ENCODE measurements at places on chromosomes 2 and 18.

DNA sequence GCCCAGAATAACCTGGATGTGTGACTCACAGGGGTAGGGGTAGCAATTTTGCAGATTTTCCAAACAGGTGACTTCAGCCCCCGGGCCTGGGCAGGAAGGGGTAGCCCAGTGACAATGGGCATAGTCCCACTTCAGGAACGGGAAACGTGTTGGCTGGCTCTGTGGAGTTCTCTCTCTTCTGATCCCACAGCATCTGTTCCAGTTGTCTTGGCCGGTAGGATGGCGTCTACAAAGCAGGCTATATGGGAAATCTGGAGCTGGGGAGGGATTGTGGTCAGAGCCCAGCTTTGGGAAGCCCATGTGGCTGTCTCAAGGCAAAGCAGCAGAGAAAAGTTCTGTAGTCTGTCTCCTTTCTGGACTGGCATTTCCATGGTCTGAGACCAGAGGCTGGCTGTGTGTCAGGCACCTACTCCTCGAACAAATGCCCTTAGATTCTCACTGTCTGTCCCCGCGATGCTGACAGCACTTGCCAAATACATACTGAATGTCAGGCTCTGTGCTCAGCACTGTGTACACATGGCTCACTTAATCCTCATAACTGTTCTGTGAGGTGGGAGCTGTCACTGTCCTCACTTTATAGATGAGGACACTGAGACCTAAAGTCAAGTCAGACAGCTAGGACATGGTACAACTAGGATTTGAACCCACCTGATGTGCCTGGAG is 17.9 kb upstream of the TMEM214 start:
- DNase-seq, result no peak

GRCh38 chr2:71506222-71507153 is 53.1 kb downstream of the DYSF start:
- DNase-seq, result no peak

DNA sequence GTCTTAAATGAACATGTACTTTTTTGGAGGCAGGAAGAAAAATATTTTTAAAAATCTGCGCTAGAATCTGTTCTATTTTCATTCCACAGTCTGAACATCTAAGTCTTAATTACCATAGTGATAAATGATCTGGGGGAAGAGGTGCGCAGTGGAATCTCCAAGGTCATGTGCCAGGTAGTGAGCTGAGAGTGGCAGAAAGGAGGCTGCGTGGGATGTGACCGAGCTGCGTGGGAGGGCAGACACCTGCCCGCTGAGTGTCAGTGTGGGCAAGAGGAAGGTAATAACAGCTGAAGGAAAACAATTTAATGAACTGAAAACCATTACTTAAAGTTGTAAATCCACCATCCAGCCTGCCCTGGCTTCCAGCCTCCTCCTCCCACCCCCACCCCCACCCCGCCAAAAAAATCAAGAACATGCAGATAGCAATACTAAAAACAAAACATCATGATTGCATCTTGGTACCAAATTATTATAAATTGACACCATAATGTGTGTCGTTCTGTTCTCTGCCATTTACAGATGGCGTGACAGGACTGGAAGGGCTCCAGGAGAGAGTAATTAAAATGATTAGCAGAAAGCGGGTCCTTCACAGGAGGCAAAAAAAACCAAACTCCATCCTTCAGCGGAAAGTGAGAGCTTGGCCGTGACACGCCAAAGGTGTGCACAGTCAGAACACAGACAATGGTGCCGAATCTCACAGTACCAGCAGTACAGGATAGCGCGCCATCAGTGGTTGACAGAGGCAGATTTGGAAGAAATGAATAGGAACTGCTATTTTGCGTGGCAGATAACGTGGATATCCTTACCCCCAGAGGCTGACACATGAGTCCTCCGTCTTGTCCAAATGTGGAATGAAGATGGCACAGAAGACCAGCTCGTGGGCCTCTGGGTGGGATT is 11.4 kb upstream of the DTNB start:
- DNase-seq, result no peak

DNA sequence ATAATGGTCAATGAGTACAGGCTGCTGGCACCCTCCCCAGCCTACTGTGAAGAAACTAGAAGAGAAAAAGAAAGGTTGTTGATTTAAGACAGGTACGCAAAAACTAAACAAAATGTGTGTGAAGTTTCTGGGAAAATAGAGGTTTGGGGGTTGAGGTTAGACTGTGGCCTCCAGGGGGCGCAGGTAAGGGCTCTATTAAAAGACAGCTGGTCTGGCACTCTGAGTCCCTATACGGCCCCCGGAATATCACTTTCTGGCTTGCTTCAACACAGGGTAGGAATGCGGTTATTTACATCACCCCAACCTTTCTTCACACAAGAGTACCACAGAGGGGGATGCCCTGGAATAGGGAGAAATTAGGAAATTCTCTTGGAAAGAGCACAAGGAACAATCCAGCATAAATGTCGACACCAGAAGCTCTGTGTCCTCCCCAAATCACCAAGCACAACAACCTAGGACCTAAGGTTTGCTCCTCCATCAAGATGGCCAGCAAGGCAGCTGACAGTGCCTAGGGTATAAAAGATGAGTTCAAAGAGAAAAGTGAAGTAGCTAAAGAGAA is 480.8 kb upstream of the KLHL29 start:
- no peak for DNase-seq

DNA sequence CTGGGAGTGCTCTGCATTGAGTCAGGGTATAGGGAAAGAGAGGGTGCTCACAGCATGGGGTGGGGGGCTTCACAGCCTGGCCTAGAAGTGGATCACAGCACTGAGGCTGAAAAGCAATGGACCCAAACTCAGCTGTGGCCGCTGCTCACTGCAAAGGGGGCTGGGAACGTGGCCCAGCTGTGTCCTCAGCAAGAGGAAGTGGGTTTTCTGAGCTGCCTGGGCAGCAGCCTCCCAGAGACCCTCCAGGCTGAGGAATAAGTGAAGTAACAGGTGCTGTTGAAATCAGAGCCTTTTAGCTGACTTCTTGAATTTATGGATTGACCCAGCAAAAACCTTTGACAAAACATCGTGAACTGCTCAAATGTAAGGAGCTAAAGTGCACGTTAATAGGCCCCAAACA is 35.2 kb downstream of the PTGR3 start:
- DNase-seq, result no peak

GRCh38 chr2:12652723-12653122 is 64.0 kb upstream of the TRIB2 start:
- DNase-seq, result no peak

Measured in CD4-positive, alpha-beta T cell (primary cell).